ENCODE measurements at places on chromosomes 6 and 20.

- no peak for DNase-seq
Observed at GRCh38 chr6:90343576-90343975, 46.9 kb upstream of the BACH2 start.

DNA sequence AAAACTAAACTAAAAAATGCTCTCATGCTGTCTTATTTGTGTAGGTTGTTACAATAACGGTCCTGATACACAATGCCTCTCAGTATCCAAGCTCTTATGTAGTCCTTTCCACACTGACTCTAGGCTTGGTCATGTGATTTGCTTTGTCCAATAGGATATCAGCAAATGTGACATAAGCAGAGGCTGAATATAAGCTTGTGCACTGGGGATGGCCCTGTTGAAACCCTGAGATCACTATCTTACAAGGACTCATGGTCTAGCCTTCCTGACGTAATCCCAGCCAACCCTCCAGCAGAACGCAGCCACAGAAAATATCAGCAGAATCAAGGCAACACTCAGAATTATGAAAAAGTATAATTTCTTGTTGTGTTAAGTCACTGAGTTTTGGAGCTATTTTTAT, 145.1 kb upstream of the CCN2 start:
- DNase-seq = no peak

DNA sequence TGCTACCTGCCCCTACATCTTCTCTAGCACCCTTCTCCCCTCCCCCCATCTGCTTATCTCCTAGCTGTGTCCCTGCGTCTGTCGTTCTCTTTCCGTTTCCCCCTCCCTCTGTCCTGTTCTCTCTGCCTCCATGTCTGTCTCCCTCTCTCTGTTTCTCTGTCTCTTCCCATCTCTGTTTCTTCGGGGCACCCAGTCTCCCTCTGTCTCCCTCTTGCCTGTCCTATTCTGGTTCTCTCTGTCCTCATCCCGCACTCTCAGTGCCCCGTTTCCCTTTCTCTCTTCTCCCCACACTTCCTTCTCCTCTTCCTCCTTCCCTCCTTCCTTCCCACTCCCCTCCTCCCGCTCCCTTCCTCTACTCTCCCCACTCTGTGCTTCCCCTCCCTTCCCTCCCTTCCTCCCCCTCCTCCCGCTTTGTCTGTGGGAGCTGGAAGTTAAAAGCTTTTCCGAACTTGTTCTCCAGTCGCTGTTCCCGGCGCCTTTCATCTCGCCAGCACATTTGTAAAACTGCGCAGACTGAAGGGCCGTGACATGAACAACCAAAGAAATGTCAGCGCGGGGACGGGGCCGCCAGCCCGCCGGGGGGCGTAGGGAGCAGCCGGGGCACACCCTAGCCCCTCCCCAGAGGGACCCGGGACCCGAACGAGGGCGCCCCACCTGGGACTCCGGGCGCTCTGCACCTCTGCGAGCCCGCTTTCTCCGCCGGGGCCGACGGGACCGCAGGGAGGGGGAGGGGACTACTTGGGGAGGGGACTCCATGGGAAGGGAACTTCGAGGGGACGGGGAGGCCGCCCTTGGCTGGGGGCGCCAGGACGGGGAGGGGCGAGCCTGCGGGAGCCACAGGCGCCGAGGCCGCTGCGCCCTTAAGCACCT, 4.0 kb upstream of the CDH22 start:
- DNase-seq = peak; percentile 40

DNA sequence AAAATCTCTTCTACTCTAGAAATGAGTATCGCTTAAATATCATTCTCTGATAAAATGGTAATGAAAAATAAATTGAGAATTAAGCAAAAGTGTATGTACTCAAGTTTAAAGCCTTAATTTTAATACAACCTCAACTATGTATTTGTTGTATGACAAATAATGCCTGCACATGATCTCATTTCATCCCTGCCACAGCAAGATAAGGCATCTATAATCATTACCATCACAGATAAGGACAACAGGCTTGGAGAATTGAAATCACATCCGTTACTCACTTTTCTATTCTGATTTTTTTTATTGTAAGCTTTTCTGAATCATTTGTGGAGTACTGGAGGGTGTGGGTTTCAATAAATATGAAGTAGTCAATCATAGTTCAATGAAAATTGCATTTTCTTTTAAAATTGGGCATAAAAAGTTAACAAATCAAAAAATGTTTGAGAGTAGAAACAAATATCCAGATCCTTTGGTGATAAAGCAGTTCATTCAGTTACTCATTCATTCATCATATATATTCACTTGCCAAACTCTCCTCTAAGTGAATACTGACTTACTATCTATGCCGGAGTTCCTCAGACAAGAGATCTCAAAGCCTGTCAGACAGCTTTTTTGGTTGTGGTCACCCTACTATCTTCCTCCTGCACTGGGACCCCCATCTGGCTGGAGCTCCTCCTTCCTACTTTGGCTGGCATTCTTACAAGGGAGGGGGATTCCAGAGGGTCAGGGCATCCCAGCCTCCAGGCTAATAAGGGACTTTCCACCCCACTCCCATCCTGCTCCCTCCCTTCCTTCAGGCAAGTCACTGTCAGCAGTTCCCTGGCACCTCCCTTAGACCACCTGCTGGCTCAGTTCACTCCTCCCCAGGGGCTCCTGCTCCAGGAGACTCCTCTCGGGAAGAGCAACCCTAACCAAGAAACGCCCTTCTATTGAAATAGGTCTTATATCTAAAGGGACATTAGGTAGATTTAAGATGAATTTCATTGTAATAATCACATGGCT, 118.6 kb downstream of the OGFRL1 start:
- DNase-seq = peak; percentile 9

- DNase-seq = no peak
Observed at GRCh38 chr6:42791706-42792320, 10.0 kb downstream of the BICRAL start.
